ENCODE measurements at places on chromosomes 1 and 21.

DNA sequence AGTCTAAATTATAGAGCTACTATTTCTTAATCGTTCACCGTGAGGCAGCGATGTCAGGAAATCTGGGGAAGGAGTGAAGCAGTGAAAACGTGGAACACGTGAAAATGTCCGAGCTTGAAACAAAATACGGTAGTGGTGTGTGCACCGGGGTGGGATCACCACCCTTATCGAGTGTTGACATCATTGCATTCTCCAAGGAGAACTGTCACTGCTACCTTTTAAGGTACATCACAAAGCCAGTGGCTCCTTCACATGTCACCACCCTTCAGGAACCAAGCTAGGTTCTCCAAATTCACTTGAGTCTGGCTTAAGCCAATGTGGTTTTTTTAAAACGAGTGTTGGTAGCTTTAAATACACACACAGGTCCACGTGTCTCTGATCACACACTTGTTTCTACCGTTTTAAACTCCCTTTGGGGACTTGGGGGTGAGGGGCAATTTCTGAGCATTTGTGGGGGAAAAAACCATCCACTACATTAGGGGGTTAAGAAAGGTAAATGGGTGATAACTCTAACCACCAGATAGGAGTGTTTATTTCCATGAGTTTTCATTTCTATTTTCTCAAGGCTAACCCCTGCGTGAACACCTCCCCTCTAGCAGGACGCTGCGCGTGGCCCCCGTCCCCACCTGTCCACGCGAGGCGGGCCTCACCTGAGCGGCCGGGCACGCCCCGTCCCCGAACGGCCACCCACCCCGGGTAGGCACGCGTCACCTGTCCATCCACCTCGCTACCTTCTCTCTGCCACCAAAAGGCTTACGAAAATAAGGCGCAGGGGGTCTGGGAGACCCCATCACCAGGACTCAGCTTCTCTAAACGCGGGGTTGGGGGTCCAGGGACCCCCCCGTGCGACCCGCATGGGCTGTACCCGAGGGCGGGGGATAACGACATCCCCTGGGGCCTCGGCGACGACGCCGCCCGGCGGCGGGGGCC, 978 bp downstream of the PRDM15 start:
- DNase-seq: peak; percentile 3

DNA sequence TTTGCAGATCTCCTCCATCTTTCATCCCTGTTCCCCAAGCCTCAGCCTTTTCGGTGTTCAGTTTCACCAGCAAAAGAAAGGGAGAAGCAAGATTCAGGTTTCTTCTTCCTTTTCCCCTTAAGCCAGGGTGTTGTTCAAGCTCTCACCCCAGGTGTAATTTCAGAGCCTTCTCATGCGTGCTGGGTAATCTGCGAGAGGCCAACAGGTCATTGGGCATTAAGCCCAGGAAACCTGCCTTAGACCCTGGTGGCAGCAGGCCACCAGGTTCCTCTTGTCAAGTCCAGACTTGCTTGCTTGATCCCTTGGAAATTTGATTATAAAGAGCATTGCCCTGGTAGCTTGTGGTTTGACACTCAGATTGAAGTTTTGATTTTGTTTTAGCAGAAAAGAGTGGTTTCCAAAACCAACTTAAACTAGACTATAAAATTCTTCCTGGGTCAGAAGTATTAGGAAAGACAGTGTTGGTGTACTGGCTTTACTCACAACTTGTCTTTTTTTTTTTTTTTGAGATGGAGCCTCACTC, 6.9 kb downstream of the AKR1A1 start:
- DNase-seq: no peak

DNA sequence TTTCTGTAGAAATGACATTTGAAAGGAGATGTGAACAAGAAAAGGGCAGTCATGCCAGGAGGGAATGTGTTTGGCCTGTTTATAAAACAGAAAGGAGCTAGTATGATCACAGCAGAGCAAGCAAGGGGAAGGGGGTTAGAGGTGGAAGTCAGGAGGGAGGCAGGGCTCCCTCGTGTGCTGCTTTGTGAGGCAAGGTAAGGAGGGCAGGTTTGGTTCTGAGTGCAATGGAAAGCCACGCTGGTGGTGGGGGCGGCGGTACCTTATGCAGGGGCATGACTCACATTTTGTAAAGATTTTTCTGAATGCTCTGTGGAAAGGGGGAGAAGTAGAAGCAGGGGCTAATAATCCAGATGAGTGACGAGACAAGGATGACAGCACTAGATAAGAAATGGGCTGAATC, 197.5 kb upstream of the C8B start:
- DNase-seq: no peak

- no peak for DNase-seq
Observed at GRCh38 chr1:65992831-65993271, 200.2 kb downstream of the PDE4B start.

GRCh38 chr1:200931776-200932175, 37.1 kb downstream of the INAVA start:
- no peak for DNase-seq
